ENCODE measurements at places on chromosomes 11 and 22.

- no peak for DNase-seq
Observed at GRCh38 chr22:39414377-39414776, 14.8 kb downstream of the TAB1 start.

GRCh38 chr11:9740202-9740883 lies 76.5 kb downstream of the SWAP70 start:
- DNase-seq: no peak

- DNase-seq: peak; percentile 83
Observed at GRCh38 chr11:134060316-134060715, 8.6 kb upstream of the JAM3 start.

- no peak for DNase-seq
Observed at GRCh38 chr11:115887727-115888126, 383.5 kb upstream of the CADM1 start.

DNA sequence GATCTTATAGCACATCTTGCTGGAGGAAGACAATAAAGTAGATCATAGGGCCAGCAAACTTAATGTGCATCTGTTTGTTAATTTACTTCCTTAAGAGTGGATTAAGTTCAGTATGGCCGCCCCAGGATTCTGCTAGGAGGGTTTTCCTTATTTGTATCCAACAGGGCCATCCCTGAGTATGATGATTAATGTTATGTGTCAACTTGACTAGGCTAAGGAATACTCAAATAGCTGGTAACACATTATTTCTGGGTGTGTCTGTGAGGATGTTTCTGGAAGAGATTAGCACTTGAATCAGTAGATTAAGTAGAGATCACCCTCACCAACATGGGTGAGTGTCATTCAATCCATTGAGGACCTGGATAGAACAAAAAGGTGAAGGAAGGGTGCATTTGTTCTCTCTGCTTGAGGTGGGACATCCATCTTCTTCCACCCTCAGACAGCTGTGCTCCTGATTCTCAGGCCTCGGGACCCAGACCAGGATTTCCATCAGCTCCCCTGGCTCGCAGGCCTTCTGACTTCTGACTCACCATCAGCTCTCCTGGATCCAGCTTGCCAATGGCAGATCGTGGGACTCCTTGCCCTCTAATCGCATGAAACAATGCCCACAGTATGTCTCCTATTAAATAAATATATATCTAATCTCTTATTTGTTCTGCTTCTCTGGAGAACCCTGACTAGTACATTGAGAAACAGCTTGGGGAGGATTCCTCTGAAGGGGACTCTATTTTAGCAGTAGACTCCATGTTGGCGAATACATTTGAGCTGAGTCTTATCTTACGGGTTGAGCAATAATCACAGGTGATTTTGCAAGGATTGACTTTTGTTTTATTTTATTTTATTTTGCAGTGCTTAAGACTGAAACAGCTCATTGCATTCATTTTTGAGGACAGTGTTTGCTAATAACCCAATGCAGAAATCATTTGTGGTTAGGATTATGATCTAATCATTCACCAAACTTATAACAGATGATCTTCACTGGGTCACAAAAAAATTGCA lies 9.0 kb upstream of the ZBTB44 start:
- DNase-seq: no peak

DNA sequence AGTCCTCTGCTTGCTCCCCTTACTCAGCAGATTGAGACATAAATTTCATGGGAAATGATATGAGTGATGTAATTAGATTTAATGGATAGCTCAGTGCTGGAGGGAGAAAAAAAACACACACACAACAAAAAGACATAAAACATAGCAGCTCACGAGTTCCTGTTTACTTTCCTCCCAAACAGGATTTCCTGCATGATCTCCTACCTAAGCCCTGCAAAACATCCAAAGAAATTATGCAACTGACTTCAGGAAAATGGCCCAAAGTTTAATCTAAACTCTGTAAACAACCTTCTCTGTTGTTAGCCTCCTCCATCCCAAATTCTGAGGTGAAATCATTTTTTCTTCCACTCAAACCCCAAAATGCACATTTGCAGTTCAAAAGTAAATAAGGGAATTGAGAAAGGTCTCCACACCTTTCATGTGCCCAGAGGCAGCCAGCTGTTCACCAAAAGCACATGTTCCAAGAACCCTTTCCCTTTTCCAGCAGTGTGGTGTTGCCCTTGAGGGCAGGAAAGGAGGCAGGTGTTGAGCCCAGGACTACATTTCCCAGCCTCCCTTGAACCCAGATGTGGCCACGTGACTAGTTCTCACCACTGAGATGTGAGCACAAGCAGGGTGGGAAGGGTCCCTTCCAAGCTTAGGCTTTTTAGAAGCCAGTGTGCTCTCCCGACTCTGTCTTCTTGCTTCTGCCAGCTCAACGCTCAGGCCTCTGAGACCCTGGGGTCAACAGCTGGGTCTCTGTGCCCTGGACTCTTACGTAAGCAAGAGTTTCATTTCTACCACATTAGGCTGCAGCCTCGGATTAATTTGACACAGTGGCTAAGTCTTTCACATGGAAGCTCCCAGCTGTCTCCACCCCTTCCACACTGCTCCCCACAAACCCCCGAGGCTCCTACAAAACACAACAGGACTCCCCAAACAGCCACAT lies 301.2 kb downstream of the CTTN start:
- no peak for DNase-seq

GRCh38 chr22:39427751-39428596 lies 28.4 kb downstream of the TAB1 start:
- DNase-seq: no peak

DNA sequence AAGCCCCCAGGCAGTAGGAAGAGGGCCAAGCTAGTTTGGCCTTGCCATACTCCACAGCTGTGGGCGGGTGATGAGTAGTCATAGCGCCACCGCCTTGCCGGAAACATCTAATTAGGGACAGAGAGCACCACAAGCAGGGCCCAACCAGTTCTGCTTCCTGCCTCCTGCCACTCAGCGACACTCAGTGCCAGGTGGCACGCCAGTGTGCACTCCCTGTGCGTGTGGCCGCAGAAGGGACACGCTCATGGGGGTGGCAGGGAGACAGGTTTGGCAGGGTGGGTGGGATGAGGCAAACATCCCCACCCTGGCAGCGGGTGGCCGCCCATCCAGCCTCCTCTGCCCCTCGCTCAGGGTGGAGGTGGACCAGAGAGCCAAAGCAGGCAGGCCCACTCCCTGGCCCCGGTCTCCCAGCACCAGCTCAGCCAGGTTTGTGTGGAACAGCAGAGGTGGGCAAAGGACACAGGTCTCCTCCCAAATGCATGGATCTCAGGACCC lies 4.9 kb downstream of the OVOL1 start:
- peak; percentile 68 for DNase-seq

GRCh38 chr11:104106136-104106754 lies 57.7 kb downstream of the PDGFD start:
- DNase-seq: no peak

- DNase-seq: no peak
Observed at GRCh38 chr11:69825941-69826340, 6.7 kb upstream of the FGF3 start.

DNA sequence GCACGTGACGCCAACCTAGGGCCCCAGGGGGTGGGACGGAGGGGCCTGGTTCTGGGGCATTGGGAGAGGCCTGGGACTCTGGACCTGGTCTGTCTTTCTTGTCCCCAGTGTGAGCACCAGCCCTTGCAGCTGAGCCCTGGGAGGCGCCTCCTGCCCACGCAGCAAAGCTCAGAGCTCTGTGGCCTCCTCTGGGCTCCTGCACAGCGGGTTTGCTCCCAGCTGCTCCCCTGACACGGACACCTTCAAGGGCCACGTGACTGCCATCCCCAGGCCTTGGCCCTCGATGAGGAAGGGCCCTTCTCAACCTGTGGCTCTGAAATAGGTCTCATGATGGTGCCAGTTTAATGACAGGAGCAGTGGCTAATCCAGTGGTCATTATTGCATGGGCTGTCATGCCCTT lies 31.5 kb upstream of the CCDC188 start:
- DNase-seq: no peak
